ENCODE measurements at places on chromosomes 5 and 9.

- peak; percentile 77 for DNase-seq
Observed at GRCh38 chr5:50967563-50968355, 301.3 kb downstream of the PARP8 start.

DNA sequence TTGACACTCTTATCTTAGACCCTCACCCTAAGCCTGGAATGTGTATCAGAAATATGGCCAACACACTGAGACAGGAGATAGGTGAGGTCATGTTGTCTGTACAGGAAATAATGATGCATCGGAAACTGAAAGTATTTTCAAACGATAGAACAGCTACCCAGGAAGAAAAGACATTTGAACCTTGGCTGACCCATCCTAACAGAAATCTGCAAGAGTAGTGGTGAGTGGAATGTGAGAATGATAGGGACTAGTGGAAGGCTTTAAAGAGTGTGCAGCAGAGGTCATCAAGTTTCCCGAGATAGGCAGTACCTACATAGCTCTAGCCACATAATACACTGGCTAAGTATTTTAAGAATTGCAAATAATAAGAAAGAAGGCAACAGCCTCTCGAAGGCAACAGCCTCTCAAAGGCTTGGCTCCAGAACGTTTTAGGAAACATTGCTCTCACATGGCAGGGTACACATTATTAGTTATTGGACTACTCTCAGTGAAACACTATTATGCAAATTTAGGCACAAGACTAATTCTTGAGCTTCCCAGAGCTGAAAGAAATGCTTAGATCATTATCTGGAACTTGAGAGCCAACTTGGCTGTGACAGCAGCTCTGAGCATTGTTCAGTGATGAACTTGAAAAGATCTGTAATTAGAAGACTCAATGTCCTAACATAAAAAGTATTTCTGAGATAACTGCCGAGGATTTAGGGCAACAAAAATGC lies 133.1 kb upstream of the FBXL7 start:
- DNase-seq = no peak

GRCh38 chr9:137304383-137305059 lies 2.5 kb upstream of the NRARP start:
- no peak for DNase-seq

DNA sequence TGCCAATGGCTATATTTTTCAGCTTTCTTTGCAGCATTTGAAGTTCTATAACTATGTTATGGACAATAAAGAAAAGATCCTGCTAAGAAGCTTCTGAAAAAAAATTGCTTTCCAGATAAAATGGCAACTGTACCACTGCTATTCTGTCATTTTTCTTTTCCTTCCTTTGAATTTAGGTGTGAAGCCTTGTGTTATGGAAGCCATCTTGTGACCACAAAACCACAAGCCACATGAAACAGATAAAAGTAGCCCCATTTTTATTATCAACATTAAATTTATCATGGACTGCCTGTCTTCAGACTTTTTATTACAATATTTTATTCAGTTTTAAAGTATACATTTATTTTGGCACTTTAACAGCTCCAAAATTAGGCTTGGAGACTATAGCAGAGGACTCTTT lies 289.9 kb upstream of the ACTBL2 start:
- DNase-seq = no peak

- DNase-seq = no peak
Observed at GRCh38 chr9:112774006-112774996, 23.7 kb downstream of the SNX30 start.

DNA sequence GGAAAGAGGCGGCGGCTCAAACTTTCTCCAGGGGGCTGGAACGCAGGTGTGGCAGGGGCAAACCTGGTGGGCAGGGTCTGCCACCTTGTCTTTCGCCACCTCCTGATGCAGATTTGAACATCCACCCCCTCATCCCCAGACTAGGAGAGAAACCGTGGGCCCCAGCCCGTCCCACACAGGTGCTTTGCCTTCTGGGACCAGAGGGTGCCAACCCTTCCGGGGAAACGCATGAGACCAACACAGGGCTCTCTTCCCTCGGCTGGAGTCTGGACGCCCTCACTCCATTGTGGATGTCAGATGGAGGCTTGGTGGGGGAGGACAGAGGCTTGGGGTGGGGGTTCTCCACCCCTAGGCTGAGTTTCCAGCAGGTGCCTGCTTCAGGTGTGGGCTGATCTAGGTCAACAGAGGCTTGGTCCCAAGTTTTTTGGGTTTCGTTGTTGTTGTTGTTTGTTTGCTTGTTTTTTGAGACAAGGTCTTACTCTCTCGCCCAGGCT lies 9.5 kb downstream of the C9orf50 start:
- DNase-seq = no peak

- DNase-seq = no peak
Observed at GRCh38 chr5:80998590-80998979, 38.4 kb downstream of the RASGRF2 start.

DNA sequence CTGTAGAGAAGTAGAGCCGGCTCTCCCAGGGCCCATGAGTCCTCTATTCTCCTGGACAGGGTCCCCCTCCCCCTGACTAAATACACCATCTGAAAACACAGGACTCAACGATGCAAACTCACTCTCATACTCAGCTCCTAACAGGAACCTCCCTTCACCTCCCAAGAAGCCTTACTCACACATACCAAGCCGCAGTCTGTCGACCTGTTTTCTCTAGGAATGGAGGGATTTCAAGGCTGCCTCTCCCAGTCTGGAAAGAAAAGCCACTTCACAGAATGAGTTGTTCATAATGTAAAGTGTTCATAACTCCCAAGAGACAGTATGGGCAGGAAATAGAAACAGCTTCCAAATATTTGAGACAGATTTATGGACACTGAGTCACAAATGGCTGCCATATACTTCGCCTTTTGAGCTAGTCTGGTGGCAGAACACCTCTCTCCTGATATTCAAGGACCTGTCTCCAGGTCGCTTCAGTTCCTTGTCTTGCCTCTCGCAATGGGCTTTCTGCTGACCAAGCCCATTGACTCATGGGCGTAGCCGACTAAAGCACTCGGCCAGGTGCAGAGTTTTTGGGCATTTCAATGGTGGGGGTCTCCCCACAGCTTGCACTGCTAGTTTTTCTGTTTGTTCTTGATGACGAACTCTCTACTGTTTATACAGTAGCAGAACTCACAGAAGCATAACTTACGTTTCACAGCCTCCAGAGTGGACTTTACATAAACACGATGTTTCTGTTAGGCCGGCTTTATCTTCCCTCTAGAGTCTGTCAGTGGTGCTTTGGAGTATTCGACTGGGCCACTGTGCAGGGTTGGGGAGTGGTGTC lies 25.0 kb upstream of the IL17B start:
- no peak for DNase-seq

- no peak for DNase-seq
Observed at GRCh38 chr9:99075246-99075912, 29.5 kb upstream of the TGFBR1 start.

DNA sequence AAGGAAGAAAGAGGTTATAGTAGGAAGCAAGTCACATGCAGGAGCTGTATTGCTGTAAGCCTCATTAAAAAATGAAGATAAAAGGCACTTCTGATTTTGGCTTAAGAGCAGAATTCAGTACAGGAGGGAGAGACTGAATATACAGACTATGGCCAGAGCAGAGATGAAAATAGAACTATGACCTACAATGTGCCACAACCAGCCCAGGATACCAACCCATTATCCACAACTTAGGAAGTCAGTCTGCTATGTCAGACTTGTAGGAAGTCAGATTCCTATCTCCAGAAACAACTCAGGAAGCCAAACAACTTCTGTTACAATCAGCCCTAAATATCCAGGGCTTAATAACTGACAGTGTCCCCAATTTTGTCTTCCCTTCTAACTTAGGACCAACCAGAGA lies 156.2 kb upstream of the ANKH start:
- DNase-seq = no peak

- no peak for DNase-seq
Observed at GRCh38 chr5:135376961-135377624, 21.9 kb downstream of the MACROH2A1 start.

DNA sequence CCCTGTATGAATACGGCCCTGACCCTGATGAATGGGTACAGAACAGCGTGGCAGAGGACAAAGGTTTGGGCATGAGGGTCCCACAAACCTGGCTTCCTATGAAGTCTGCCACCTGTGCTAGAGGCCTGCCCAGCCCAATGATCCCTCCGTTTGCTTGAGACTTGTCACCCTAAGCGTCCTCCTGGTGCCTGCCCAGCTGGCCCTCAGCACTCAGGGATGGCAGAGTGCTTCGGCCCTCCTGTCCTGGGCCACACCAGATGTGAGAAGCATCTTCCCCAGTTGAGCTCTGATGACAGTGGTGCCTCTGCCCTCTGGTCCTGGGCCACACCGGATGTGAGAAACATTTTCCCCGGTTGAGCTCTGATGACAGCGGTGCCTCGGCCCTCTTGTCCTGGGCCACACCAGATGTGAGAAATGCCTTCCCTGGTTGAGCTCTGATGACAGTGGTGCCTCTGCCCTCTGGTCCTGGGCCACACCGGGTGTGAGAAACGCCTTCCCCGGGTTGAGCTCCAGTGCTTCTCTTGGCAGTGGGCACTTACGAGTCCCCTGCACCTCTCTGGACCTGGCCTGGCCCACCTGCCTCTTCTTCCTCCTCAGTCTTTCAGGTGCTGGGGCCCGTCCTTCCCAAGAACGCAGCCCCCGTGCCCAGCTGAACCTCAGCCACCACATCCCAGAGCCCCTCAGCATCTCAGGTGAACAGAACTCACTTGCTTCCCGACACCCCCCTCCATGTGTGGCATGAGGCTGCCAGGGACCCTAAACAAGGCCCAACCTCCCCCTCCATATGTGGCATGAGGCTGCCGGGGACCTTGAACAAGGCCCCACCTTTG lies 253.1 kb upstream of the IRX1 start:
- no peak for DNase-seq

- no peak for DNase-seq
Observed at GRCh38 chr5:75395277-75395676, 58.3 kb downstream of the HMGCR start.

DNA sequence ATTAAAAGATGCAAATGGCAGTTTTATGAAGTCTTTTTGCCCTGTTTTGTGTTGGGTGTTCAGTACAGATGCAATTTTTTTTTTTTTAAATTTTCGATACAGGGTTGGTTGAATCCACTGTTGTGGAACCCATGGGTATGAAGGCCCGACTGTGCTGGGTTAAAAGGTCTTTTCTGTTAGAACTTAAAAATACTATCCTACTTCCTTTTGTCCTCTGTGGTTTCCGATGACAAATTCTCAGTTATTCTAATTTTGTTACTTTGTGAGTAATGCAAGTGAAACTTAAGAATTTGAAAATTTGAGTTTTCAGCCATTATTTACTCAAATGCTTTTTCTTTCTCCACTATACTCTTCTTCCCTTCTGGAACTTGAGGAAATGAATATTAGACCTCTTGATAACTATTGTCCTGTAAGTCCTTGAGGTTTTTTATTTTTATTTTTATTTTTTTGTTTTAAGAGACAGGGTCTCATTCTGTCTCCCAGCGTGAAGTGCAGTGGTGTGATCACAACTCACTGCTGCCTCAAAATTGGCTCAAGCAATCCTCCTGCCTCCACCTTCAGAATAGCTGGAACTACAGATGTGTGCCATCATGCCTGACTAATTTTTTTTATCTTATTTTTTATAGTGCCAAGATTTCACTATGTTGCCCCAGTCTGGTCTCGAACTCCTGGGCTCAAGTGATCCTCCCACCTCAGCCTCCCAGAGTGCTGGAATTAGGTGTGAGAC lies 67.5 kb downstream of the ZCCHC7 start:
- no peak for DNase-seq

DNA sequence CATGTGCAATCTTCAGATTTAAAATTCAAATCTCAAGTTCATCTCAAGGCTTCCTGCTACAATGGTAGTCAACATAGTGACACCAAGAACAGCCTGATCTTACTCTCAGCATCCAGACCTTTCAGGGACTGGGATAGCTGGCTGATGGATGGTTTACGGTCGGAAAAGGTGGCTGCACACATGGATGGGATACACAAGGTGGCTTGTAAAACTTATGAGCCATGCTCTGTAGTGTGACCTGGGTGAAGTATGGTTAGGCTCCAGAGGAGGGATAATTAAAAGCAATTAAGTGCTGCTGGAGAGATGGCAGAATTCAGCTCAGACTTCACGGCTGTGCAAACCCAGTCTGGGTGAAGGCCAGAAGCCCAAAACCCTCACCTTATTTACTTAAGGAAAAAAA lies 379.5 kb downstream of the NFIB start:
- DNase-seq = peak; percentile 68

GRCh38 chr5:55520117-55520839 lies 14.5 kb downstream of the PLPP1 start:
- DNase-seq = no peak

DNA sequence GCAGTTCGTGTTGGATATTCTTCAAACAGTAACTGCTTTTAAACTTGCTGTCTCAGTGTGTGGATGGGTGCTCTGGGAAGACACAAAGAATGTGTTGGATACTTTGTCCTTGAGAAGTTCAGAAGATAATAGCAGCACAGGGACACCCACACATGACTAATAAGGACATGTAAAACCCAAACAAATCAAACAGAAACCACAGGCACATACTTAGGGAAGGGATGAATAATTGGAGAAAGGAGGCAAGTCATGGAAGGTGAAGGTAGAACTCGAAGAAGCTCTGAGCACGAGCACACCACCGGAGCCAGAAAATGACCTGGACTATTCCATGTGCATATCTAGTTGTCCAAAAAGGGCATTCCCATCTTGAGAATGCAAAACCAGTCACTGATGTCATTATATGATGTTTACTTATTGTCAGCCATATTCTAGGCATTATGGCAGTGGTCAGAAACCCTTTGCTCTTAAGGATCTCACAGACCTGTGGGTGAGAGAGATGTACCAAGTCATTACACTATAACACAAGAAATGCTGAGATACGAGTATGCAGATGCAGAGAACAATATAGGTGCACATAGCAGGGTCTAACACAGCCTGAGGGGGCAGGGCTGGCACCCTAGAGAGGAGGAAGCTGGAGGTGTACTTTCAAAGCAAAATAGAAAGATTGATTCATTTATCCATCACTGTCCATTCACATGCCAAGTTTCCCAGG lies 152.9 kb downstream of the PIK3R1 start:
- no peak for DNase-seq

DNA sequence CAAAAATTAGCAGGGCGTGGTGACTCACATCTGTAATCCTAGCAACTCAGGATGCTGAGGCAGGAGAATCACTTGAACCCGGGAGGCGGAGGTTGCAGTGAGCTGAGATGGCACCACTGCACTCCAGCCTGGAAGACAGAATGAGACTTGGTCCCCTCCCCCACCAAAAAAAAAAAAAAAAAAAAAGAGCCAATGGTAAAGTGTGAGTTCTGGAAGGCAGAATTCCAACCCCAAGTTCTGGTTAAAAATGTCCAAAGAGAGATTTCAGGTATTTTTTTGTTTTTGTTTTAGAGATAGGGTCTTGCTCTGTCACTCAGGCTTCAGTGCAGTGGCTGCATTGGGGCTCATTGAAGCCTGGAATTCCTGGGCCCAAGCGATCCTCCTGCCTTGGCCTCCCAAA lies 1.6 kb upstream of the SET start:
- no peak for DNase-seq
